ENCODE measurements at places on chromosomes 5 and 9.

GRCh38 chr9:121105531-121105930 lies 30.8 kb downstream of the CNTRL start:
- no peak for DNase-seq

GRCh38 chr5:9801908-9802307 lies 171.8 kb upstream of the TAS2R1 start:
- no peak for DNase-seq

DNA sequence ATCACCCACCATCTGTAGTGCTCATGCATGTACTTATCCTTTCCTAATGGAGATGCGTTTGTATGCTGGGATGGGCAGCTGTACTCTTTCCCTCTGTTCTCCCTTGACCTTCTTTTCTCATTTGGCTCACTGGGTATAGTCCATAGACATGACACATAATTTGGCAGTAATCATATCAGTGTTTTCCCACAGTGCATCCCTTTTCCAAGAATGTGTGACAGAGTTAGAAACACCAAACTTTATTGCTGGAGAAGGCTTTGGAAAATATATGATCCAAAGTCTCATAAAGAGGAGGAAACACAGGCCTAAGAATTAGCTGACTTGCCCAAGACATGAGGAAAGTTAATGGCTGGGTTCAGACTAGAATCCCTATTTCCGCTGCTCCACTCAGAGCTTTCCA lies 1233.4 kb upstream of the DMAC1 start:
- DNase-seq, result no peak

DNA sequence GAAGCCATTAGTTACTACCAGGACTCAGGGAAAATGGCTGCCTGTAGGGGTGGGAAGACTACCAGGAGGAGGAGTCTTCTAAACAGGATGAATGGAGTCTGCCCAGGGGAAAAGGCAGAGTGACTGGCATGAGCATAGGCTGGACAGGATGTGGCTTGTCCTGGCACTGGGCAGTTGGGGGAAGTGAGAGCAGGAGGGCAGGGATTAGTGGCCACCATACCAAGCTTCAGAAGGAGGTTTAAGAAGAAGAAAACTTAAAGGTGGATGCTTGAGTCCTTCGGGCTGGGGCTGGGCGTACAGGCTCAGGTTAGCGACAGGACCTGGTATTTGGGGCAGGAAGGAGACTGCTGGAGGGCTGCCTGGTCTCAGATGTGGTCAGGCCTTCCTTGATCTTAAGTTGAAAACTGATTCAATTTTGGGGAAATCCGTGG lies 5.0 kb upstream of the NSD1 start:
- no peak for DNase-seq

GRCh38 chr5:110969502-110969901 lies 102.0 kb upstream of the TSLP start:
- no peak for DNase-seq

- no peak for DNase-seq
These were observed 942.3 kb downstream of the TAF11L14 start for GRCh38 chr5:18576586-18576985.

DNA sequence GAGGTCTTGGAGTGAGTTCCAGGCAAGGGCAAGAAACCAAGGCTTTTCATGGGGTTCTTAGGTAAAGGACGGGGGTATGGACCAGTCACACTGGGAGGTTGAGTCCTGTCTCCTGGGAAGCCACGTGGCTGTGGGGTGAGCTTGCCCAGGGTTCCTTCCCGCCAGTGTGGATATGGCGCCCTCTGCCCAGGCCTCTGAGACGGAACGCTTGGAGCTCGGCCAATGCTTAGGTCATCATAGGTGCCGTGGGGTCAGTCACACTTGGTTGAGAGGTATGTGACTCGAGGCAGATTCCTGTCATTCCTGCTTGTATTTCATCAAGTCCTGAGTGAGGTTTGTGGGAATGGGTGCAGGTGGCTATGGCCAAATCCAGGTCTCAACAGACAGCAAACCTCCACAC lies 46.2 kb downstream of the TENT4A start:
- no peak for DNase-seq

GRCh38 chr9:129929496-129930125 lies 94.4 kb downstream of the USP20 start:
- DNase-seq, result no peak

DNA sequence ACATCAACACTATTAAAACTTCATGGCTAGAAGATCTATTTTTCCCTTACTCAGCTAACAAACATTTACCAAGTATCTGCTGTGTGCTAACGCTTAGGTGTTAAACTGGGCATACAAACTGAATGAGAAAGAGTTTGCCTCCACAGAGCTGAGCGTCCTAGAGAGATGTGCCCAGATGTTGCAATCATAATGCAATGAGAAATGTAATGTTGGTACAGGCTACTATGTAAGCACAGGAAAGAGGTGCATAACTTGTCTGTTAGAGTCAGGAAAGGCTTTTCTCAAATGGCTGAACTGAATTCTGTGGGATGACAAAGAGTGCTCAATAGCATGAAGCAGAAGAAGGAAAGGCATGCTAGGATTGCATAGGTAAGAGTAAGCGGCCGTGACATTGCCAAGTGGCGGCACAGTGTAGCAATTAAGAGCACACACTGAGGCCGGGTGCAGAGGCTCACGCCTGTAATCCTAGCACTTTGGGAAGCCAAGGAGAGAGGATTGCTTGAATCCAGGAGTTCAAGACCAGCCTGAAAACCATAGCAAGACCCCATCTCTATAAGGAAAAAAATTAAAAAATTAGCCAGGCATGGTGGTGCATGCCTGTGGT lies 137.8 kb downstream of the MEF2C start:
- no peak for DNase-seq

DNA sequence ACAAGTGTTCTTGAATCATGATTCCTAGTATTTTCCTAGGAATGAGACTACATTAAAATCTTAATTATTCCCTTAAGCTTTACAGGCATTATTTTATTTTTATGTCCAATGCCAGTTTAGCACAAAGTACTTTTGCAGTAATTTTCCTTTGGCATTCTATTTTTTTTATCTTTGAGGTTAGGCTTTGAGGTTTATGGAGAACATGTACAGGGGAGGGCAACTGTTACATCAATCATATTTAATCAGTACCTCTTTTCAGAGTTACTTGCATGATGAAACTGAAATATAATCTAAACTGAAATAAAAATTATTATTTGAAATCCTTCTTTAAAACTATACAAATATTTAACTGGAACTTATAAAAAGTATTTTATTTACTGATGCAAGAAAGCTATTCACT lies 118.2 kb upstream of the MPDZ start:
- DNase-seq, result no peak

DNA sequence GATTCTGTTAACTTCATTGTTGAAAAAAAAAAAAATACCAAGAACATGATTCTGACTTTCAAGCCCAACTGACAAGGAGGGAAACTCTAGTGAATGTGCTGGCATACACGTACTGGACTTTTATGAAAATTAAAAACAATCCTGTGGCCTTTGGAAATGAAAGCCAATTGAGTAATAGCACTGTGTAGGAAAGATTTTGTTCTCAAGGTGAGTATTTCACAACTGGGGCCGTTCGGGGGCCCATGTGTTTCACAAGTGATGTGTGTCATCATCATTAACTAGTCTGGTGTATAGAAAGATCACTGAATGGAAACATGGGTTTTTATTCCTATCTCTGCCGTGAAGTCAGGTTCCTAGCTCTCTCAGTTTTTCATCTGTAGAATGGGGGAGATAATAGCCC lies 605.0 kb upstream of the CLINT1 start:
- DNase-seq, result no peak

DNA sequence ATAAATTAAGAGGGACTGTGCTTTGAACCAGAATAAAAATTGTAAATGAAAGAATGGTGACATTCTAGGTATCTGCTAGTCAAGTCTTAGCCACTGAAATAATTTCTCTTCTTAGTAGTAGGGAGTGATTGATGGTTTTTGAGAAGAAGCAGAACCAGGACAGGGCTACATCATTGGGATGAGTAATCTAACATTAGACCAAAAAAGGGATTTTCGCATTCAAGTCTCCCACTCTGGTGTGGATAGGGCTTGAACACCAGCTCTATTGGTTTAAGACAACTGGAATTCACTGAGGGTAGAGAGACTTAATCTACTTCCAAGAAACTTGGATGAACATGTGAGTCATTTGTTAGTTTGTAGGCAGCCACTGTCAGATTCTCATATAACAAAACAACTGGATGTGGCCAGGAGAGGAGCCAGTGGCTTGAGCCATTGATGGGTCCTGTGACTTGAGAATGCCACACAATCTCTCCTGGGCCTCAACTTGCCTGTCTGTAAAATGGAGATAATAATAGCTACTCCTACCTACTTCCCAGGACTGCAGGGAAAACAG lies 16.6 kb downstream of the FAT2 start:
- no peak for DNase-seq

DNA sequence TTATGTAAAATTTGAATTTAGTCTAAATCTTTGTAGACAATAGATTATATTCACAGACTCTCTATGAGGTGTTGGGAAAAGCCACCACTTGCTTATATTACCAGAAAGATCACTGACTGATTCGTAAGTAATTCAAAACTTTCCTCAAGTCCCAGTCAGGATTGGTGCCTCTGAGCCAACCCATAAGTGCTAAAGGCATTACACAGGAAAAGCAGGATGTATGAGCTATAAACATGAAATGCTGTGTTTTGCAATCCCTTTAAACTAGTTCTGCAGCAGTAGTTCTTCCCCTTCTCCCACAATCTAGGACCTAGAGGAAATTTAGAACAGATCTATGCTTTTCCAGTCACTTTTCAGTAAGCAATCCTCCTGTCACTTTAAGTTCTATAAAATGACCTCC lies 48.0 kb downstream of the SHLD3 start:
- no peak for DNase-seq

- DNase-seq, result no peak
These were observed 16.4 kb downstream of the DENND4C start for GRCh38 chr9:19246891-19247290.

GRCh38 chr9:114157516-114158176 lies 2.3 kb downstream of the COL27A1 start:
- peak; percentile 30 for DNase-seq

DNA sequence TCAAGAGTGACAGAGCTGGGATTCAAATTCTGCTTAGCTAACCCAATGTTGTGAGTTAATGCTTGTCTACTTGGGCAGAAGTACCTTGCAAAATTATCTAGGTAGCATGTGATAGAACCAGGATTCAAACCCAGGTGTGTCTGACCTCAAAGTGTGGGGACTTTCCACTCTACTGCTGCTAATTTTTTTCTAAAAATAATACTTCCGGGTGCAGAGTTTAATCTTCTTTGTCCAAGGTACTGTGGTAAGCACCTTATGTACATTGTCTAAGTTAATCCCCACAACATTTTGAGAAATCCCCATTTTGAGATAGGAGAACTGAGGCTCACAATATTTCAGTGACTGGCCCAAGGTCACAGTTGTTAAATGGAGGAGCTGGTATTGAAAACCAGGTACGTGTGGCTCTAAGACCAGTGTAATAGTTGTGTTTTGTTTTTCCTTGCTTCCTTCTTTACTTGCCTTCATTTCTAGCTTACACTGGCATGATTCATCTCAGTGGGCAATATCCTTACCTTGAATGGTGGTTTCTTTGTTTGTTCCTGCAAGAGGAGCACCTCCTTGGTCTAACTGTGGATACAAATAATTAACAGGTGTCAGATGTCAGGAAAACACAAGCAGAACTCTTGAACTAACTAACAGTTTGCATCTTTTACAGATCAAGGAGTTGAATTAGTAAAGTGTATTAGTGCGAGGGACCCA lies 7.5 kb downstream of the ALDOB start:
- no peak for DNase-seq

- DNase-seq, result peak; percentile 26
These were observed 113.5 kb upstream of the PCA3 start for GRCh38 chr9:76650692-76651091.

- DNase-seq, result no peak
These were observed 117.1 kb upstream of the TUT7 start for GRCh38 chr9:86471171-86471815.

GRCh38 chr5:28415791-28416443 lies 1377.5 kb upstream of the CDH9 start:
- no peak for DNase-seq

DNA sequence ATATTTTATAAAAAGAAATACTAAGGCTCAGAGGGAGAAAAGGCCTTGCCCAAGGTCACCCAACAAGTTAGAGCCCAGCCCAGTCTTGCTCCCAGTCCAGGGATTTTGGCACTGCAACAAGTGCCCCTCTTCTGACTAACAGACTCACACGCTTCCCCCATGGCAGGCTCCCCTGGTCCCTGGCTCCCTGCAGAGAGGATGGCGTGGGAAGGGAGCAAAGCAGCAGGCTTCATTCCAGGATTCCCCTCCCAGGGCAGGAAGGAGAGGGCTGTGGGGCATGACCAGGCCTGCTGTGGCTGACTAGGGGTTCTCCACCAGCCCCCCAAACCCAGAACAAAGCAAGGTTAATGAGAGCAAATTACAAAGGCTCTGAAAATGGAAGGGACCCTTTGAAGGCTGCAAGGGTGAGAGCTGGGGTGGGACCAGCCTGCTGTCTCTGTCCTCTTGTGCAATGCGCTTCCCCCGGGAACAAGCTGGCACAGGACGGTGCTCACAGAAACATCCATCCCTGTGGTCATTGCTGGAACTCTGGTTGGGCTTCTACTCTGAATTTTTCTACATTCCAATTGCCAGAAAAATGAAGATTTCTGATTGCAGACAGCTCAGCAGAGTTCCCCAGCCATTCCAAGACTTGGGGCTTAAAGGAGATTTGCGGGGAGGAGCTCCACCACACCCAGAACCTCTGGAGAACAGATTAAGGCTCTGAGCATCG lies 37.1 kb upstream of the FAT2 start:
- no peak for DNase-seq

DNA sequence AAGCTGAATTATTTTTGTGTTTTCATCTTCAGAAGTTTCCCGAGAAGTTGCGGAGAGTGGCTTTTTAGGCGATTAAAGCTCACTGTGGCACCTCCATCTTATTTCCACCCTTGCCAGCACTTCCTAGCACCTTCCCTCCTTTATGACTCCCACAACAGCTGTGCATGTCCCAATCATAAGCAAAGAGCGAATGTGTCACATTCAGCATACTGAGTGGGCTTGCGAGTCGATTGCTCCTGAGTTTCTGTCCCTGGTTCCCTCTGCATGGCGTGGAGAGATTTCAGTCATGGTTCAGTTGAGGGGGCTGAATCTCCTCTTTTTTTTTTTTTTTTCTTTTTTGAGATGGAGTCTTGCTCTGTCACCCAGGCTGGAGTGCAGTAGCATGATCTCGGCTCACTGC lies 144.9 kb downstream of the ARHGAP26 start:
- DNase-seq, result no peak

- DNase-seq, result no peak
These were observed 69.7 kb upstream of the DAPK1 start for GRCh38 chr9:87427851-87428506.

- no peak for DNase-seq
These were observed 51.7 kb downstream of the CCNH start for GRCh38 chr5:87361031-87361445.

- DNase-seq, result no peak
These were observed 368.4 kb upstream of the GRAMD2B start for GRCh38 chr5:126054577-126055347.

DNA sequence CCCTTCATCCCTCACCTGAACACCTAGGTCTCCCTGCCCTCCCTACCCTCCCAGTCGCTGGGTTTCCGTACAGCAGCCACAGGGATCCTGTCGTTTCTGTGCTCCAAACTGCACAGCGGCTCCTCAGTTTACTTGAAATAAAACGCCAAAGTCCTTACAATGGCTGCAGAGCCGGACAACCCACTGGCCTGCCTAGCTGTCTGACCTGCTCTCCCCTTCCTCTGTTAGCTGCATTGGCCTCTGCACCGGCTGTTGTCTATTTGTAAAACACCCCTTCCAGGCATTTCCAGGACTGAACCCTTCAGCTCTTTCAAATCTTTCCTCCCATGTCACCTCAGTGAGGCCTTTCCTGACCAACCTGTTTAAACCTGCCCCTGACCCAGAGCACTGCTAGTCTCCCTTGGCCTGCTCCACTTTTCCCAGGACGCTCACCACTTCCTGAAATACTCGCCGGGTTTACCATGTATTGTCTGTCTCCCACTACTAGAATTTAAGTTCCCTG lies 9.1 kb upstream of the MGAT1 start:
- no peak for DNase-seq

Measured in endothelial cell of umbilical vein (primary cell).